Bone marrow (tissue), 2 donors: ENCODE measurements at places on chromosomes 4 and X.

- DNase-seq: no peak
Observed at GRCh38 chr4:187903106-187903505, 92.5 kb upstream of the ZFP42 start.

GRCh38 chr4:130563185-130563888 lies 1467.4 kb downstream of the C4orf33 start:
- no peak for DNase-seq

GRCh38 chrX:40685362-40685918 lies 38.1 kb upstream of the CXorf38 start:
- DNase-seq: no peak

- no peak for DNase-seq
Observed at GRCh38 chr4:161519611-161520010, 644.2 kb downstream of the FSTL5 start.

DNA sequence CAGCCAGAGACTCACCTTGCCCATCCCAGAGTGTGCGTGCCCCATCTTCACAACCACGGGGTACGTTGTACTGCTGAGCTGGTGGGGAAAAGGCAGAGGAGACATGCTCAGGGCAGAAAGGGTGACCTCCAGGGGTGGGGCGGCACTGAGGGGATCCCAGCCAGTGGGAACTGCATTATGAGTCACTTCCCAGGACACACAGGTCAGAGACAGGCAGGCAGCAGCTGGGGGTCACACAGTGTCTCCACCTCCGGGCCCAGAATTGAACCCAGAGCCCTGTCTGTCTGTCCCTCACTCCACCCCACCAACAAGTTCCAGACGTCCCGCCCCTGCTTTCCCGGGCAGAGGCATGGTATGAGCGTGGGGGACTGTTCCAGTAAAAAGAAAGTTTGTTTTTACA lies 4.8 kb upstream of the TIMP1 start:
- DNase-seq: no peak

GRCh38 chr4:178255172-178255571 lies 812.9 kb upstream of the AGA start:
- no peak for DNase-seq

DNA sequence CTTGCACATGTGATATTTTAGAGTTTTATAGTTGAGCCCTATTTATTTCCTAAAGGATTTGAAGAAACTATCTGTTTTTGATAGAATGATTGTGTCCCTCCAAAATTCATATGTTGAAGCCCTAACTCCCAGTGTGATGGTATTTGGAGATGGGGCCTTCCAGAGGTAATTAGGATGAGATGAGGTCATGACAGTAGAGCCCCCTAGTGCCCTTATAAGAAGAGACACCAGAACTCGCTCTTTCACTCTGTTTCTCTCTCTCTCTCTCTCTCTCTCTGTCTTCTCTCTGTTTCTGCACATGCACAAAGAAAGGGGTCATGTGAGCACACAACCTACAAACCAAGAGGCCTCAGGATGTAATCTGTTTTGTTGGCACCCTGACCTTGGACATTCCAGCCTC lies 921.9 kb upstream of the DIAPH2 start:
- no peak for DNase-seq

DNA sequence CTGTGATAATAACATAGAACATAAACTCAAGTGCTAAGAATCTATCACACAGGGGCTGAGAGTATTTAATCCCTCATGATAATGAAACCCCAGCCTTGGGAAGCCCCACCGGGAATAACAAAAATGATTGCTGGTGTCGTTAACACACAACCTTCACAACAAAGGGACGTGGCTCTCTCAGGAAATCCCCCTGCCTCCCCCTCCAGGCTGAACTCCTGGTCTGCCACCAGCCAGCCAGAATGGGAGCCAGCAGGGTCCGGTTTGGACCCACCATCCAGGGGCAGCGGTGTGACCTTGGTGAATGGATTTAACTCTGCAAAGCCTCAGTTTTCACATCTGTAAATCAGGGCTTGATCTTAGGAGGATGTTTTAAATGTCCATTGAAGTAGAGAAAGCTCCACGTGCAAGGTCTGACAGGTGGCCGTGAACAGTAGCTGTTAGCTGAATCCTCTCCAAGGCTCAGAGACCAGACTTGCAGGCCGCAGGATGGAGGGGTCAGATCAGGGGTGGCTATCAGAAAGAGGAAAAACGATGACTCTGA lies 46.5 kb downstream of the ABLIM2 start:
- DNase-seq: no peak

DNA sequence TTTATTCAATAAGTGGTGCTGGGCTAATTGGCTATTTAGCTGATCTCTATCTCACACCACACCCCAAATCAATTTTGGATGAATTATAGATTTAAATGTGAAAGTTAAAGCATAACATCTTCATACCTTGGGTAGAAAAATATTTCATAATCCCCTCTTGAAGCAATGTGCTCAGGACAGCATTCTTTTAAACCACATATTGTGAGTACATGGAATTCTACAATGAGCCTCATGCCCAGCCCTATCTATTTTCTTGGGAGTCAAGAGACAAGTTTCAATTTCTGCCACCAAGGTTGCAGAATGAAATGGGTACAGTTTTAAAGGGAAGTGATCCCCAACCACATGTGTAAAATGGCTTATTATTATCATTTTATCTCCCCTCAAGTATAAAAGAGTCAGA lies 30.6 kb upstream of the GPRIN3 start:
- DNase-seq: no peak

DNA sequence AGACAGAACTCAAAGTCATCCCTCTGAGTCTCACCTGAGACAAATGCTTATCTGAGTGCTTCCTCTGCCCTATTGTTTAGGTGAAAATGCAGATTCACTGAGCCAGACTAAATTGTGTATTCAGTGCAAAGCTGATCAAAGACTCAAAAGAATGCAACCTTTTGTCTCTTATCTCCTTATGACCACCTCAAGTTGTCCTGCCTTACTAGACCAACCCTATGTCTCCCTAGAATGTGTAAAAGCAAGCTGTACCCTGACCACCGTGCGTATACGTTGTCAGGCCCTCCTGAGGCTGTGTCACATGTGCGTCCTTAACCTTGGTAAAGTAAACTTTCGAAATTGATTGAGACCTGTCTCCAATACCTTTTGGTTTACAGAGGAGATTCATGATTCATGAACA lies 63.6 kb upstream of the SH3RF1 start:
- DNase-seq: no peak

GRCh38 chr4:121669163-121669550 lies 27.6 kb downstream of the ANXA5 start:
- DNase-seq: no peak

DNA sequence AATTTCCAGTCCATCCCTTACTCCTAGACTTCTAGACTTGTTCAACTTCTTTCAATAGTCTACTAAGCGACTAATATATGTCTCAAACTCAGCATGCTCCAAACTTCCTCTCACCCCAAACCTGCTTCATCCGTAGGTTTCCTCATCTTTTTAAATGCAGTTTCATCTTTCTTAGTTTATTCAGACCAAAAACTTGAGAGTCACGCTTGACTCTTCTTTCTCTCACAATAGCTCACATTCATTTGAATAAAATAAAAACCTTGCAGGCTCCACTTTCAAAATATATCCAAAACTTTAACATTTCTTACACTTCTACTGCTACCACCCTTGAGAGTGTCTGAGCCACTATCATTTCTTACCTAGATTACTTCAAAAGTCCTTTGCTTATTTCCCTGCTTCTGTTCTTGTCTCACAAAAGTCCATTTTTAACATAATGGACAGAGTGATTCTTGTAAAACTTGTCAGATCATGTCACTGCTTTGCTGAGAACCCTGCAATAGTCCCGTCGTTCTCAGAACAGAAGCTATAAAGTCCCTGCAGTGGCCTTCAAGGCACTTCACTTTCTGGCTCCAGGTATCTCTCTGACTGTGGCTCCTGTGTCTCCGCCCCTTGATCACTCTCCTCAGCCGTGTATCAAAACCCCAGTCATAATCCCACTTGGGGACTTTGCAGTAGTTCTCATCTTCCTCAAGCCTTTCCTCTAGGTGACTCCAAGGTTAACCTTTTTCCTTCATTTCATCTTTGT lies 167.6 kb downstream of the ARHGAP24 start:
- no peak for DNase-seq

GRCh38 chr4:145440292-145441007 lies 41.2 kb upstream of the SMAD1 start:
- no peak for DNase-seq

DNA sequence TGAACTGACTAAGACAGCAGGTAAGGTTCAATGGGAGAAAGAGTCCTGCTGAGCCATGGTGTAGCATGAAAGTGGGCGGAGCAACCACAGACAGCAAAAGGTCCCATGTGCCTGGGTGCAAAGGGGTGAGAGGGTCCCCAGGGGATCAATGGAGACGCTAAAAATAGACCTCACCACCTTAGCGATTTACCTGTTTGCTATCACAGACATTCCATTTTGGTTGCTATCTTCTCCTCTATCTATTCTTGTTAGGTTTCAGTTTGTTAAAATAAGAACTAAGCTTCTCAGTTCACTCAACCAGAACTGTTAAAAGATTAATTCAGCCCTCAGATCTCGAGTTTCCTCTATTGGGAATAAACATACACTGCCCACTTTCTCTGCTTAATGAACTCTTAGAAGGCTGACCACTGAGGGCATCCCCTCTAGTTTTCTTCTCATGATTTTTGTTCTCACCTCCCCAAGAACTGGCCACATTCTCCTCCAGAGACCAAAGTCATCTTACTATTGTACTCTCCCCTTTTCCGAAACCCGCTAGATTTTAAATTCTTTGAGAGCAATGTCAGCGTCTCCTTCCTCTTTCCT lies 136.7 kb downstream of the PARM1 start:
- no peak for DNase-seq

DNA sequence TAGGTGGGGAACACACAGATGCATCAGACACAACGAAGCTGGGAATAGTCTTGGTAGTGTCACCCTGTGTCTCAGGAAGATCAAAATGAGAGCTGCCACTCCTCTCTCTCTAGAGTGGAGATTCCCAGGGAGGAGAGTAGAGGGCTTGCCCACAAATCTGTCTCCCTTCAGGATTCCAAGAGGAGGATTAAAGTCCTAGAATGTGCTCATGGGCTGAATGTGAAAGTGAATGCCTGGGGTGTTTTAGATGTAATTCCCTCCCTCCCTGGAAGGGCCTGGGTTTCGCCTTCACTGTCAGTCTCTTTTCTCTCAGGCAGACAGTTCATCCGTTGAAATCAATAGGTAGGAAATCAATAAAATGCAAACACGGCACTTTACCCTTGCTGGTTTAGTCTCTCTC lies 282.6 kb upstream of the PPARGC1A start:
- no peak for DNase-seq

GRCh38 chrX:136306182-136306581 lies 5.4 kb downstream of the ADGRG4 start:
- DNase-seq: no peak

GRCh38 chr4:17234678-17235077 lies 277.2 kb downstream of the QDPR start:
- DNase-seq: no peak

GRCh38 chr4:145281951-145282350 lies 101.6 kb upstream of the OTUD4 start:
- no peak for DNase-seq

GRCh38 chrX:77446029-77446585 lies 1.1 kb upstream of the FGF16 start:
- no peak for DNase-seq

DNA sequence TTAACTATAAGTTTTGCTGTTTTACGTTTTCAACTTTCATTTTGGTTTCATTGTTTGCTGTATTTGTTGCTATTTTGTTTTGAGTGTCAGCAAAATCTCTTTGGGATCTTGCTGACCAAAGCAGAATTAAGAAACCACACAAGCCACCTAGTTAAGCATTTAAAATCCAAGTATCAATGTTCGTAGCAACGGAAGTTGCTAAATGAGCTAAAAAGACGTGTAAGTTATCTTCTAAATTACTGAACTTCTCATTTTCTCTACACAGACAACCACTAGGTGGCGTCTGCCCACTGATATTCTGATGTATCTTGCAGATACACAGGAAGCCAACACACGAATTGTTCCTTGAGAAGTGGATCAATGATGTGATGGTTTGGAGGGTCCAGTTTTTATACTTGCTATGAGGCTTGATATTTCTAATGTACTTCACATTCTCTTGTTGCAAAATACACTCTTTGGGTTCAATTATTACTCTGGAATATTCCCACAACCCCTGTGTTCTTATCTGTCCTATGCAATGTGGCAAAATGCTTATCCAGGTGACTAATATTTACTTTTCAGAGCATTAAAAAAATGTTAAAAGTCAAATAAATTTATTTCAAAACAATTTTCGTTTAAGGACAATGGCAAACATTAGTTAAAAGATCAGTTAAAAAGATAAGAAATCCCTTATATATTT lies 250.5 kb downstream of the TECRL start:
- no peak for DNase-seq

- no peak for DNase-seq
Observed at GRCh38 chr4:141391293-141391692, 170.6 kb downstream of the ZNF330 start.

GRCh38 chr4:106541253-106541652 lies 172.7 kb upstream of the GIMD1 start:
- no peak for DNase-seq

- DNase-seq: no peak
Observed at GRCh38 chrX:8847360-8847759, 46.2 kb upstream of the FAM9A start.

DNA sequence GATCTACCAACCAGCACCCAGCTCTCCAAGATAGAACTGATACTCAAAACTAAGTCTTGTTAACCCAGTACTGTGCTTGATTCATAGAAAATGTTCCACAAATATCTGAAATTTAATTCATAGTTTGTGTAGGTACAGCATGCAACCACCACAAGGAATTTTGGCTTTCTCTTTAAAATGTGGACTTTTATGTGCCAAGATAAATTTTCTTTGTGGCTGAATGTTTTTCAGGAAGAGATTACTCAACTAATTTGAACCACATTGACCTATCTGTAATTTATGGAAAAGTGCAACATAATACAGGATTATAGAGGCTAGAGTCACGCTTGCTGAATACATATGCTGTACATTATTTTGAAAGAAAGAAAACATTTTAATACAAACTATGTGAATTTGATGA lies 730.8 kb downstream of the IL1RAPL1 start:
- no peak for DNase-seq

- no peak for DNase-seq
Observed at GRCh38 chr4:61442936-61443335, 242.8 kb downstream of the ADGRL3 start.

DNA sequence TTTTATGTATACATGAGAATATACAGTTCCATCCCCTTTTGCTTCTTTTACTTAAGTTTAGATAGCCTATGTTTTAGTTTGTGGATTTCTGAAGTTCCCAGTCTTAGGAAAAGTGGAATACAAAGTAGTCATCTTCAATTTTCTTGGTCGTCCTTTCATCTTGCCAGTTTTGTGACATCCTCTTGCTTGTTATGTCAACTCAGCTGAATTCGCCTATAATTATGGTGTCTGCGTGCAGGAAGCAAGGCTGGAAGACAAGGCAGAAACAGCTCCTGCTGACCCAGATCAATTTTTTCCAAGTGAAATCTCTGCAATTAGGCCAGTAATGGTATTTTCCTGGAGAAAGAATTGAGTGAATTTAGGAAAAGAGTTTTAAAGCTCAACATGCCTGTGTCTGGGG lies 28.1 kb upstream of the NYX start:
- DNase-seq: no peak
